ENCODE measurements at places on chromosomes 4 and X.

DNA sequence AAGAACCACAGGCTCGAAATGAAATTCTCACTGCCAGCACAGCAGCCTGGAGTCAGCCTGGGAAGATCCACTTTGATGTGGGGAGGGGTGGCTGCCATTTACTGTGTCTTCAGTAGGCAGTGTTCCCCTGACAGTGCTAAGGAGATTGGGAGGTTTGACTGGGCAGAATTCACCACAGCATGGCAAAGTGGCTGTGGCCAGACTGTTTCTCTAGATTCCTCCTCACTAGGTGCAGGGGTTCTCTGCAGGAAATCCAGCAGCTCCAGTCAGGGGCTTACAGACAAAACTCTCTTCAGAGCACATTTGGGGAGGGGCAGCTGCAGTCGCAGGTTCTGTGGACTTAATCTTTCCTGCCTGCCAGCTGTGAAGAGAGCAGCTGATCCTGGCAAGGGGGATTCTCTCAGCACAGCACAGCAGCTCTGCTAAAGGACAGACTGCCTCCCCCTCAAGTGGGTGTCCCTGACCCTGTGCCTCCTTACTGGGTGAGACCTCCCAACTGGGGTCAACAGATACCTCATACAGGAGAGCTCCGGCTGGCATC, 1174.0 kb downstream of the RAPGEF2 start:
- no peak for DNase-seq

- no peak for DNase-seq
Measured at GRCh38 chr4:171710743-171711142, 102.5 kb upstream of the GALNTL6 start.

- DNase-seq, result no peak
Measured at GRCh38 chr4:152599095-152599494, 63.2 kb upstream of the FBXW7 start.

- no peak for DNase-seq
Measured at GRCh38 chr4:19329631-19330030, 922.1 kb upstream of the SLIT2 start.

GRCh38 chrX:150084496-150085229, 146.4 kb upstream of the EOLA2 start:
- no peak for DNase-seq

DNA sequence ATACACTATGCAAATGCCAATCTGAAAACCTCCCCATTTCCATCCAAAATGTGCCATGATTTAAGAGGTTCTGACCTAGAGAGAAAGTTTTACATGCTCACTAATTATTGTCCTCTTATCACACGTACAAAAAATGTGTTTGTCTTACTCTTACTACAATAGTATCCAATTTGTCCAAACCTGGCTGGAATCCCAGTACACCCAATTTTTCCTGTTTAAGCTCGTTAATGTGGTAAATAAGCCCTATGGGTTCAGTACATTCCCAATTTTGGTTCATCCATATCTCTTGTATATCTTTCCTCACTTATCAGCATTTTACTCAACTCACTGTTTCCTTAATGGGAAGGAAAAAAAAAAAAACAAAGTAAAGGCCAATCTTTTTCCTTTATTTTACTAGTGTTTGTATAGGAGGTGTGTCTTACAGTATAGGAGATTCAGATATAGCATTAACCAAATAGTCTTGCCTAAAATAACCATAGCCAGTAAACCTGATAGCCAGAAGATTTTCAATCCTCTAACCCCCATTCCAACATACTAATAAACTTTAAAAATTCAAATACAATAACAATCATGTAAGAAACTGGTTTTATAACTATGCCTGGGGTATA, 109.8 kb downstream of the PARM1 start:
- no peak for DNase-seq

DNA sequence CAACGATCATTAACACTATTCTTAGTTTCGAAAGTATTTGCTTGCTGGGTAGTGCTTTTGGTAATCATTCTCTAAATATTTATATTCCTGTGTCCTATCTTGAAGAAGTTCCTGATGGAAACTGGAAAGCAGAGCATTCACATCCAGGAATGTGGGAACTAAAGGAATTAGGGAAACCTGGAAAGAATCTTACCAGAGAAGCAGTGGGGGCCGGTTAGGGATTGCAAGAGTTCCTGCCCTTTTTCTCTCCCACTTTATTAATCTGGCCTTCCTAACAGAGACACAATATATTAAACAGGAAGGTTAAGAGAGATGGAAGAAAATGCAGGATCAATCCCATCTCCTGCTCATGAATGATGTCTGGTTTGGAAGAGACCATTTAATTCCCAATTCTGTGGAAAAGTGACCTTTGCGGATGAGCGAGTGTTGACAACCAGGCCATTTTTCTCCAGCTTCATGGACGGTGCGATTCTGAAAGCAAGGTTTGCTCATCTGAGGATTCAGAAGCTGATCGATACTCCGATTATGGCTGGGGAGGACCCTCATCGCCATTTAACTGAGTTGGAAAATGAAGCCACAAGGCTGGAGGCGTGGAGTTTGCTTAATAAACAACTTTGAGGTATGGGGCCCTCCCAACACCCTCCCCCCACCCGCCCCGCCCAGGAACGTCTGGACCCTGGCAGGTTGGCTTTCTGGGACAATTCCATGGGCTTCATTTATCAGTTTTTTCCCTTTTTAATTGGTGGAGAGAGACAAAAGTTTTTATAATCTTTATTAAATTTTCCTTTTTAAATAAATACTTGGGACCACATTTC, 52.3 kb downstream of the C4orf51 start:
- no peak for DNase-seq

DNA sequence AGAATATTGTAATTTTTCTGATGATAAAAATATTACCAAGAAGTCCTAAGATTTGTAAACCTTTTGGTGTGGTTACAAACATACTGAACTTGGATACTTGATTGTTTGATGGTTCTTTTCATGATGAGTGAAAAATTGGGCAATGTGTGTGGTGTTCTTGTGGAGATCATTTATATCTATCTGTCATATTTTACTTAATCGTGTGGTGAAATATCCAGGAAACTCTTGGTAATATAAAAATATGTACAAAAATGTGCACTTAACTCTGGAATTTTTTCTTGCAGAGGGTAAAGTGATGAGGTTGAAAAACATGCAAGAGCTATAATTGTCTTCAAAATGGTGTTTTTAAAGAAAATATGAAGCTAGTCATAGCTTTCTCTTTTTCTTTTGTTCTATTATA, 2.8 kb downstream of the DCUN1D4 start:
- DNase-seq, result no peak

DNA sequence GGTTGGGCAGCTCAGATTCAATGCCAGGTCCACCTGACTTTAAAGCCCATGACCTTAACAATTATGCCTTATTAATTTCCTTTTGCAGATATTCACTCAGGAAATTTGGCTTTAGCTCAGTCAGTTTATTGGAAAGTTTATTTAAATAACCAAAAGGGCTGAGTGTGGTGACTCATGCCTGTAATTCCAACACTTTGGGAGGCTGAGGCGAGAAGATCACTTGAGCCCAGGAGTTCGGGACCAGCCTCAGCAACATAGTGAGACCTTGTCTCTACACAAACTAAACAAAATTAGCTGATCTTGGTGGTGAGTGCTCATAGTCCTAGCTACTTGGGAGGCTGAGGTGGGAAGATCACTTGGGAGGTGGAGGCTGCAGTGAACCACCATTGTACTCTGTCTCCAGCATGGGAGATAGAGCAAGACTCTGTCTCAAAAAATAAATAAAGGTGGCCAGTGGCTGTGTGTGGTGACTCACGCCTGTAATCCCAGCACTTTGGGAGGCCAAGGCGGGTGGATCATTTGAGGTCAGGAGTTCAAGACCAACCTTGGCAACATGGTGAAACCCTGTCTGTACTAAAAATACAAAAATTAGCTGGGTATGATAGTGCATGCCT, 43.3 kb downstream of the RHOH start:
- no peak for DNase-seq

DNA sequence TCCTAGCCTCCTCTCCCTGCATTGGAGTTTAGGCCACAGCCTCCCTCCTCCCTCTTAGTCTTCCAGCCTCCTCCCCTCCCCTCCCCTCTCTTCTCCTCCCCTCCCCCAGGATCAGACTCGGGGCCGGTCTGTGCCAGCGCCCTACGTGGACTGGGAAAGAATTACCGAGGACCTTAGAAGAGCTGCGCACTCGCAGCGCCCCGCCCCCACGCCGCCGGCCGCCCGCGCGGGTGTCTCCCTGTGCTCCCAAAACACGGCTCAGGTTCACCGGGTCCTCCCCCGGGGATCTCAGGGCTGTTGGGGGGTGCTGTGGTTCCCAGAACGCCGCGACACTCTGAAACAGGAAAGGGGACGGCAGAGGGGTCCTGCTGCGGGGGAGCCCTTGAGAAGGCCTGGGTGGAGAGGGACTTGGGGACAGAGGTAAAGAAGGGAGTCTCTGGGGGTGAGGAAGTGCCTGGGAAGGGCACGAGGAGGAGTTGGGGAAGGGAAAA, 122.3 kb upstream of the TBL1X start:
- DNase-seq, result peak; percentile 51

DNA sequence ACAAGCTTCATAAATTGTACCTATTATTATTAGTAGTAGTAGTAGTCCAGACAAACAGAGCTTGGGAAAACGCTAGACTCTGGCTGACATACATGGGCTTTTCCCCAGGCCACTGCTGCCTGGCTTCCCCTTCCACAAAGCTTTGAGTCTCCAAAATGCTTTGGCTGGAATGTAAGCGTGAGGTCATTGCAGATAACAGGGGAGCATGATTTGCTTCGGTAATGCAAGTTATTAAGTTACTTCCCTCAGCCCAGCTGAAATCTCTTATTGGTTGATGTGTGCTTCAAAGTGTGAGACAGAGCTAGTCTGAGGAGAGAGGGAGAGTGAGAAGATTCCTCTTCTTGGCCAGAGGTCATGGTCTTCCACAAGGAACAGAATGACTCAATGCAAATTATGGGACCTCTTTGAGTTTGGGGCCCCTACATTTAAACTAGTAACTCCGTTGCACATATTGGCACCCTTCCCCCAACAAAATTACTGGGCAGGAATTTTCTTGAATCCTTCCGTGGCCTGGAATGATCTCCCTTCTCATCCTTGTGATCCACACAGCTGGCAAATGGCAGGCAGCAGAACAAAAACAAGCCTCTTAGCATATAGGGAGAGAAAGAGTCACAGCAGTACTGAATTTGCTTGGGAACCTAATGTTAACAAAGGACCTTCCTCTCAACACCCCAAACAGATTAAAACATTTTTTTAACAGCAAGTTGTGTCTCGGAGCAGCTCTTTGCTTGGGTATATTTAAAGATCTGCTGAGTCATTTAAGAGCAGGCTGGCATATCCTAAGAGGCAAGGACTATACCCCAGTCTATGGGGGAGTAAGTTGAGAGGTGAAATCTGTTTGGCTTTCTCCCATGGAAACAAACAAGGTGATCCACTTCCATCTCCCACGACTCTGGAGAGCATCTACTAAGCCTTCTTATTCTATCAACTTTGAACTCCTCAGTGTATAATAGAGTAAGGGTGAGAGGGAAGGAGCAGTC, 19.9 kb downstream of the AR start:
- no peak for DNase-seq

GRCh38 chr4:22991576-22991975, 298.8 kb downstream of the GBA3 start:
- DNase-seq, result no peak

GRCh38 chr4:161186012-161186411, 977.8 kb downstream of the FSTL5 start:
- DNase-seq, result no peak

GRCh38 chr4:123577225-123577906, 180.8 kb downstream of the SPRY1 start:
- no peak for DNase-seq

GRCh38 chr4:136909626-136910025, 622.7 kb downstream of the PCDH18 start:
- DNase-seq, result no peak

DNA sequence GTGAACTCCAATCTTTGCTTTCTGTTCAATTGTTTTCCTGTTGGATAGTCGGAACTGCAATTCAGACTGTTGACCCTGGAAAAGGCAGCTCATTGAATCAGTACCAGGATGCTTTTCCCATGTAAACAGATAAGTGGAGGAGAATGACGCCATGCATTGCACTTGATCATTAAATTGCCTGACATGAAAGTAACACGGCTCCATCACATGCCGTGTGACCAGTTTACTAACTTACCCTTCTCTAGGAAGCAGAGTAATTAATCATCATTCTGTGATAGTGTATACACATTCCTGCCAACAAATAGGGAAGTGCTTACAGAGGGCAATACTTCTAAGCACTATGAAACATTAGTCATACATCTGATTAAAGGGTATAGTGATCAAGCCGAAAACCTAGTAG, 101.4 kb downstream of the PPARGC1A start:
- DNase-seq, result no peak

DNA sequence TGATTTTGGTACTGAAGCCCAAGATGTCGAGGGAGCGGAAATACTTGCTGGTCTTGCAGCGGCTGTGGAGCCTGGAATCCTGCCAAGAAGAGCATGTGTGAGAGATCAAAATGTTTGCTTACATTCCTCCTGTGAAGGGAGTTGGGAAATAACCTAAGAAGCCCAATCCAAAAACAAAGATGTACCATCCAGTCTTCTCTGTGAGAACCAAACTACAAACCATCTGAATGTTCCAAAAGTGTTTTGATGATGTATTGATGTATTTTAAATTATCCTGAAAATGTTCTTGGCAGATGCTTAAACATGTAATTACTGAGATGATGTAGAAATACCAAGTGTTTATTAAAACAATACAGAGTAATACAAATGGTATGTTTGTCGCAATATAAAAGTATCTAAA, 10.1 kb upstream of the ADH1A start:
- DNase-seq, result no peak

DNA sequence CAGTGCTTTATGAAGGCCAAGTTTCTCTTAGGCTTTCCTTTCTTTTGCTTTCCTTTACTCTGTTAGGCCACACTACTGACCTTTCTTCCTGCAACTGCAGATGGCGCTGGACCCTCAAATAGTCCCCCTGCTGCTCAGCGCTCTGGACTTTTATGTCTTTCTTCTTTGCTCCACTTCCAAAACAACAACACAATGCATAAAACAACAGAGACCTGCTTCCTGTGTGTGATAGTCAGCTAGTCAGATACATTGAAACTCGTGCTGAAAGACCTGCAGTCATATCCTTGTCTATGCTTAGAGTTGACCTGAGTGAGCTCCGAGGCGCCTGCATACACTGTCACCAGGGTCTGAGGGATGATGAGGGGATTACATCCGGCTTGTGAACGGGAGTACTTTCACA, 108.9 kb upstream of the TEX13D start:
- no peak for DNase-seq

DNA sequence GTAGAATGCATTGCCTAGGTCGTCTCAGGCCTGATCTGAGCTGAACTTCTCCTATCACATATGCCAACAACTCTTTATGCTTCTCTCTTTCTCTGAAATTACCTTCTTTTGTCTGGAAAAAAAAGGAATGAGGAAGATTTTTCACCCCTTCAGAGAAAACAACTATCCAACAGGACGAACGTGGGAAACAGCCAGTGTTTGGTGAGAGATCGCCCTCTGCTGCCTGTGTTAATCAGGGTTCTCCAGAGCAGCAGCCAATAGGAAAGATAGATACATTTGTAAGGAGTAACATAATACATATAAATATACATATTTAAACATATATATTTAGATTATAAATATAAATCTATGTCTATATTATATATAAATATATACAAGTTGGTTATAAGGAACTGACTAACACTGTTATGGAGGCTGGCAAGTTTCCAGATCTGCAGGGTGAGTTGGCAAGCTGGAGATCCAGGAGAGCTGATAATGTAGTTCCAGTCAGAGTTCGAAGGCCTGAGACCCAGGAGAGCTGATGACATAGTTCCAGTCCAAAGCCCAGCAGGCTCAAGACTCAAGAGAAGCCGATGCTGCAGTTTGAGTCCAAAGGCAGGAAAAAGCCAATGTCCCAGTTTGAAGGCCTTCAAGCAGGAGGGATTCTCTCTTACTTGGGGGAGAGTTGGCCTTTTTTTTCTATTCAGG, 13.3 kb downstream of the CETN2 start:
- DNase-seq, result no peak

All from stimulated activated CD4-positive, alpha-beta T cell treated with anti-CD3 and anti-CD28 coated beads, Interleukin-1b, Interleukin-23, amount 100 ng/mL, for 48 hours (primary cell).